ENCODE measurements at places on chromosomes 11 and 22. TPM values are rescaled to one million over a fixed set of nuclear protein-coding genes. Genes with fewer than 3 reads are reported as not detected.

- DNase-seq: no peak
- H3K27me3 ChIP-seq: peaks cover 2% of the 10 kb centered on the region
Measured at GRCh38 chr11:13000721-13001120, 8.4 kb upstream of the RASSF10 start.

DNA sequence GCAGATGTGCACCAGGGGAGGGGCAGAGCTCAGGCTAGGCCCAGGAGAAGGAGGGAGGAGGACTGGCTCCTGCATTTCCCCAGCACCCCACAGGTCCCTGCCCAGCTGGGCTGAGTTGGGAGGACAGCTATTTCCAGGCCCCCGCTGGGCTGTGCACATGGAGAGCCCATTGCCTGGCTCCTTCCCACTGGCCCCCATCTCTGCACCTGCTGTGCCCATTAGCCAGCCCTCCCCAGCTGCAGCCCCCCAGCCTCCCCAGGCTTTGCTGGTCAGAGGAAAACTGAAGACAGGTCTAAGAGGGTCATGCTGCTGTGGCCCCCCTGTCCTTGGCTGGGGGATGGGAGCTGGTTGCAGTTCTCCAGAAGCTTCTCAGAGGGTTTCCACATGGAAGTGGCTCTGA lies 81.8 kb upstream of the SHANK2 start:
- no peak overlapping the region for H3K4me3 ChIP-seq
- no peaks in the 10 kb centered on the region for H3K36me3 ChIP-seq
- H3K27me3 ChIP-seq: no peaks in the 10 kb centered on the region
- no peak for DNase-seq
- H3K27ac ChIP-seq: no peak overlapping the region

GRCh38 chr22:37370306-37370979 lies 56.8 kb downstream of the ELFN2 start:
- H3K4me1 ChIP-seq: peaks cover 22% of the 10 kb centered on the region
- H3K4me3 ChIP-seq: no peak overlapping the region
- no peak for DNase-seq
- no peak overlapping the region for H3K27ac ChIP-seq
- H3K27me3 ChIP-seq: no peaks in the 10 kb centered on the region
- H3K36me3 ChIP-seq: no peaks in the 10 kb centered on the region

DNA sequence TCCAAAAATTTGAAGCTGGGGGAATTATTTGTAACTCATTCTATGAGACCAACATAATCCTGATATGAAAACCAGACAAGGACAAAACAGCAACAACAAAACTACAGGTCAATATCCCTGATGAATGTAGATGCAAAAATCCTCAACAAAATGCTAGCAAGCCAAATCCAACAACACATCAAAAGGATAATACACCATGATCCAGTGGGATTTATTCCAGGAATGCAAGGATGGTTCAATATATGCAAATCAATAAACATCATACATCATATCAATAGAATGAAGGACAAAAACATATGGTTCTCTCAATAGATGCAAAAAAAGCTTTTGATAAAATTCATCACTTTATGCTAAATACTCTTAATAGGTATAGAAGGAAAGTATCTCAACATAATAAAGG lies 19.4 kb upstream of the USP2 start:
- no peak overlapping the region for H3K4me3 ChIP-seq
- DNase-seq: no peak
- H3K27ac ChIP-seq: no peak overlapping the region
- H3K36me3 ChIP-seq: no peaks in the 10 kb centered on the region
- H3K4me1 ChIP-seq: no peaks in the 10 kb centered on the region
- H3K27me3 ChIP-seq: peaks cover 5% of the 10 kb centered on the region

GRCh38 chr11:73931039-73931645 lies 19.7 kb upstream of the DNAJB13 start:
- DNase-seq: peak; percentile 31
- no peak overlapping the region for H3K27ac ChIP-seq
- H3K27me3 ChIP-seq: no peaks in the 10 kb centered on the region

DNA sequence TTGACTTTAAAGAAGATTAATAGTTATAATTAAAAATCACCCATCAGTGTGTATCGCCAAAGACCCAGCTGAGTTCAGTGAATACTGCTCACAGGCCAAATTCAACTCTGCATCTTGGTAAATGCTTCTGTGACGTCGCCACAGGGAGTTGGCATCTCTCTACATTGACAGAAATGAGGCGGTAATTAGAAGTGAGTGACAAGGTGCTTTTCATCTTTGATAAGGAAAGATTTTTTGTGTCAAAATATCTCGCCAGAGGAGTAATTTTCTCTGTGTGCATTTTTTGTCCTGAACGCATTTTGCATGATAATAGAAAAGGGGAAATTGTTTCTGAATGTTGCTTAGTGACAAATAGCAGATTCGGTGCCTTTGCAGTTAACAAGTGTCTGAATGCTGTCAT lies 345.8 kb downstream of the CNTN5 start:
- no peak for DNase-seq
- no peaks in the 10 kb centered on the region for H3K36me3 ChIP-seq
- H3K4me1 ChIP-seq: no peaks in the 10 kb centered on the region
- H3K27ac ChIP-seq: no peak overlapping the region
- no peak overlapping the region for H3K4me3 ChIP-seq

GRCh38 chr11:69284081-69284511 lies 9.9 kb upstream of the MYEOV start:
- H3K36me3 ChIP-seq: no peaks in the 10 kb centered on the region
- no peak for DNase-seq
- no peaks in the 10 kb centered on the region for H3K27me3 ChIP-seq
- no peak overlapping the region for H3K4me3 ChIP-seq

GRCh38 chr11:32931606-32932005 lies 39.0 kb downstream of the QSER1 start:
- H3K36me3 ChIP-seq: peaks cover 36% of the 10 kb centered on the region
- no peak for DNase-seq
- no peak overlapping the region for H3K4me3 ChIP-seq
- H3K27ac ChIP-seq: no peak overlapping the region
- no peaks in the 10 kb centered on the region for H3K4me1 ChIP-seq

GRCh38 chr22:49569286-49570031 lies 258.2 kb downstream of the BRD1 start:
- no peak for DNase-seq
- no peak overlapping the region for H3K4me3 ChIP-seq

GRCh38 chr11:48538991-48539390 lies 50.4 kb downstream of the OR4A47 start:
- no peak for DNase-seq
- no peaks in the 10 kb centered on the region for H3K4me1 ChIP-seq
- no peak overlapping the region for H3K4me3 ChIP-seq
- H3K27me3 ChIP-seq: no peaks in the 10 kb centered on the region
- H3K27ac ChIP-seq: no peak overlapping the region

- no peaks in the 10 kb centered on the region for H3K36me3 ChIP-seq
- no peaks in the 10 kb centered on the region for H3K27me3 ChIP-seq
- H3K27ac ChIP-seq: no peak overlapping the region
Measured at GRCh38 chr11:68741463-68741862, 9.9 kb downstream of the TESMIN start.

DNA sequence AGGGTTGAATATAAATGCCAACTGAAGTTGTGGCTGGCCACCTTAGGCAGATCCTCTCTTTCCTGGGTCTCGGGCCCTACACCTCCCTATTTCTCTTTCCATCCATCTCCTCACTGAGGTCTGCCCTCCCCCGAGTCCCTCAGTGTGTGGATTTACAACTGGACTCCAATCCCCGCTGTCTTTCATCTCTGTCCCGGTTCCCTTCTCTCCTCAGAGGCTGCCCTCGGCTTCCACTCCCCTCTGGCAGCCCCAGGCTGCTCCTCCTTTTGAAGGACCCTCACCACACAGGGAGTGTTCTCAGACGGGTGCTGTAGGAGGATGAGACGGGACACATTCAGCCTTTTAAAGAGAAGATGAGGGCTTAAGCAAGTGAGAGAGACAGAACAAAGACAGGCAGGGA lies 167.1 kb downstream of the ST3GAL4 start:
- H3K4me3 ChIP-seq: no peak overlapping the region
- H3K27ac ChIP-seq: no peak overlapping the region
- H3K27me3 ChIP-seq: no peaks in the 10 kb centered on the region
- no peaks in the 10 kb centered on the region for H3K4me1 ChIP-seq

GRCh38 chr11:8566613-8567210 lies 27.3 kb downstream of the STK33 start:
- no peak overlapping the region for H3K27ac ChIP-seq
- H3K36me3 ChIP-seq: no peaks in the 10 kb centered on the region
- no peak overlapping the region for H3K4me3 ChIP-seq

GRCh38 chr22:23823331-23823791 lies 15.4 kb downstream of the DERL3 start:
- no peak for DNase-seq
- peaks cover 4% of the 10 kb centered on the region for H3K4me1 ChIP-seq
- H3K36me3 ChIP-seq: peaks cover 74% of the 10 kb centered on the region
- no peaks in the 10 kb centered on the region for H3K27me3 ChIP-seq

- peaks cover 8% of the 10 kb centered on the region for H3K4me1 ChIP-seq
- H3K4me3 ChIP-seq: no peak overlapping the region
- H3K27ac ChIP-seq: peak overlapping the region; percentile 48
- no peaks in the 10 kb centered on the region for H3K36me3 ChIP-seq
- no peaks in the 10 kb centered on the region for H3K27me3 ChIP-seq
Measured at GRCh38 chr11:95296621-95297025, 65.6 kb upstream of the SESN3 start.

GRCh38 chr22:22121445-22121844 lies 123.1 kb upstream of the VPREB1 start:
- H3K4me3 ChIP-seq: no peak overlapping the region
- H3K27ac ChIP-seq: no peak overlapping the region
- DNase-seq: no peak
- peaks cover 2% of the 10 kb centered on the region for H3K27me3 ChIP-seq
- no peaks in the 10 kb centered on the region for H3K36me3 ChIP-seq
- H3K4me1 ChIP-seq: no peaks in the 10 kb centered on the region

DNA sequence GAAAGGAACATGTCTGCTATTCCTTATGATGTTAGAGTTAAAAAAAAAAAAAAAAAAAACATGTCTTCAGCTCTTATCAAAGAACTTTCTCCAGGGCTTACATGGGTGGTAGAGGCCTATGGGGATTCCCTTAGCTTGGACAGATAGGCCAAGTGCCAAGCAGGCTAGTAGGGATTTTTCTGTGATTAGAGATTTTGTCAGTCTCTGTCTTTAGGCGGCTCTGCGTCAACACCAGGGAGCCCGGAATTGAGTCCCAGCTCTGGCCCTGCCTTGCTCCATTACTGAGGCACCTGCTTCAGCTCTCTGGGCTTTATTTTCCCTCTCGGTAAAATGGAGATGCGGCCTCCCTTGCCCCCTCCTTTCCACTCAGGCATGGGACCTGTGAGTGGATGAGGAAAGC lies 13.1 kb downstream of the CRY2 start:
- peaks cover 3% of the 10 kb centered on the region for H3K4me1 ChIP-seq
- no peak for DNase-seq
- peaks cover 84% of the 10 kb centered on the region for H3K36me3 ChIP-seq
- H3K27me3 ChIP-seq: no peaks in the 10 kb centered on the region
- H3K27ac ChIP-seq: no peak overlapping the region
- no peak overlapping the region for H3K4me3 ChIP-seq

ZDHHC24 gene
- total RNA-seq: 28.9 TPM

USP47 gene
- 107 TPM for total RNA-seq

LRRC75B gene
- 2.3 TPM for total RNA-seq

SLC3A2 gene
- total RNA-seq: 207 TPM

KIAA1671 gene
- 3.6 TPM for total RNA-seq

SCGB1A1 gene
- not detected for total RNA-seq

FOLR1 gene
- not detected for total RNA-seq

ALDH3B1 gene
- 9.0 TPM for total RNA-seq

GPR137 gene
- total RNA-seq: 29.1 TPM

Data from natural killer cell (primary cell).